ENCODE measurements at places on chromosomes 1 and 21.

DNA sequence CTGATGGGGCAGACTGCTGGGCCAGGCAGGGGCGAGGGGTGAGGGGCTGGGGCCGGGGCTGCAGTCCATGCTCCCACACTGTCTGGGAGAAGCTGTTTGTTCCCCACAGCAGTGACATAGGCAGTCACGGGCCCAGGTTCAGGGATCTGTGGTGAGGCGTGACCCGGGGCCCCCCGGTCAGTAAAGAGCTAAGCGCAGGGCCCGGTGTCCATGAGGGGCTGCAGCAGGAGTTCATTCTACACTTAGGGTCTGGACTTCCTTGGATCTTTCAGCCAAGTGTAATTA lies 4.4 kb downstream of the PEX10 start:
- DNase-seq, result no peak

DNA sequence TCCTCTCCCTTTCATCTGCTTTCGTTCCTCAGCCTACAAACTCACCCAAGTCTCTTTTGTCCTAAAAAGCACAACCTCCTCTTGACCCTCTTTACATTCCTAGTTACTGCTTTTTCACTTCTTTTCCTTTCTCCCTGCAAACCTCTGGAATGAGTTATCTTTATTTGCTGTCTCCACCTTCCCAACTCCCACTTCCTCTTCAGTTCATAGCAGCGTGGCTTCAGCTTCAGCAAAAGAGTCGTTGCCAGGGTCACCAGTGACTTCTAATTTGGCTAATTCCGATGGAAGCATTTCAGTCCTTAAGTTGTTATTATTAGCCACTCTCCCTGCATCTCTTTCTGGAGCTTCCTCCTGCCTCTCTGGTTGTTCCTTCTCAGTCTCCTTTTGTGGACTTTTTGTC lies 6.2 kb upstream of the TMEM54 start:
- DNase-seq, result no peak

- DNase-seq, result no peak
Measured at GRCh38 chr1:181044449-181044966, 10.7 kb downstream of the MR1 start.

DNA sequence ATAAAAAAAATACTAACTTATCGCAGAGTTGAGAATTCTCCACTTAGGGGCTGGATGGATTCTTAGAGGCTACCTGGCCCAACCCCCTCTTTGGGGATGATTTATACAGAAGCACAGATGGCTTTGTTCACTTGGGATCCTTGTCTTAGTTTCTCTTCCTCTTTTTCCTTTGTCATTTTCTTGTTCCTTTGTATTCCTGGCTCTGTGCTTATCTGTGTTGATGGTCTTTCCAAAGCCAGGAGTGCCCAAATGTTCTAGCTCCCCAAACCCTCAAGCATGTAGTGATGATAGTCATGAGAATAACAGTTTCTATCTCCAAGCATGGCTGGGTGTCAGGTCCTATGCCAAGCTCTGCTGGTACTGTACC lies 27.4 kb downstream of the EPHB2 start:
- no peak for DNase-seq

- no peak for DNase-seq
Measured at GRCh38 chr1:64975740-64976139, 9.4 kb upstream of the JAK1 start.

DNA sequence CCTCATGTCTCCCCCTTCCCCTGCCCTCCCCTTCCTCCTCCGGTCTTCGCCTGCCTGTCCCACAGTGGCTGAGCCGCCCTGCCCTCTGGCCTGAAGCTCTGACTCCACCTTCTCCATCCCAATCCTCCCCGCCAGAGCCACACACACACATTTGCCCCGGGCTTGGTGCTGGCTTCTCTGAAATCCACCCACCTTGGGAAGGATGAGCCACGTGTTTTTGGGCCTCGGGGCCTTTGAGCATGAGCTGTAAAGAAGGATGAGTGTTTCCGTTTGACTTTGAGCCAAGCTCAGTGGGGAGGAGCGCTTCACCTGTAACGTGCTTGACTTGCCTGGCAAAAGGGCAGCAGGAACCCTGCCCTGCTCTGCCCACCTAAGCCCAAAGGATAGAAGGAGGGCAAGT lies 295.1 kb downstream of the SIPA1L2 start:
- no peak for DNase-seq

DNA sequence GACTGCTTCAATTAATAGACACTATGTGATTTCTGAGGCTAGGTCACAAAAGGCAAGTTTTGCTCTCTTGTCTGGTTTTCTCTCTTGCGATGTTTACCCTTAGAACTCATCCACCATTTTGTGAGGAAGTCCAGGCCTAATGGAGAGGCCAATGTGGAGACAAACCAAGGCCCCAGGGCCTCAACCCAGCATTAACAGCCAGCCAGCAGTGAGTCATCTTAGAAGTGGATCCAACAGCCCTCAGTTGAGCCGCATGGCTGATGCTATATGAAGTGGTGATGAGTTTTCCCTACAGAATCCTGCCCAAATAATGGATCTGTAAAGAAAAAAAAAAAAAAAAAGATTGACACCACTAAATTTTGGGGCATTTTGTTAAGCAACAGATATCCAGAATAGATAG lies 95.1 kb downstream of the DNTTIP2 start:
- no peak for DNase-seq
